Dermis microvascular lymphatic vessel endothelial cell (primary cell): ENCODE measurements at places on chromosomes 12 and 14. TPM values are rescaled to one million over a fixed set of nuclear protein-coding genes. Genes with fewer than 3 reads are reported as not detected.

DNA sequence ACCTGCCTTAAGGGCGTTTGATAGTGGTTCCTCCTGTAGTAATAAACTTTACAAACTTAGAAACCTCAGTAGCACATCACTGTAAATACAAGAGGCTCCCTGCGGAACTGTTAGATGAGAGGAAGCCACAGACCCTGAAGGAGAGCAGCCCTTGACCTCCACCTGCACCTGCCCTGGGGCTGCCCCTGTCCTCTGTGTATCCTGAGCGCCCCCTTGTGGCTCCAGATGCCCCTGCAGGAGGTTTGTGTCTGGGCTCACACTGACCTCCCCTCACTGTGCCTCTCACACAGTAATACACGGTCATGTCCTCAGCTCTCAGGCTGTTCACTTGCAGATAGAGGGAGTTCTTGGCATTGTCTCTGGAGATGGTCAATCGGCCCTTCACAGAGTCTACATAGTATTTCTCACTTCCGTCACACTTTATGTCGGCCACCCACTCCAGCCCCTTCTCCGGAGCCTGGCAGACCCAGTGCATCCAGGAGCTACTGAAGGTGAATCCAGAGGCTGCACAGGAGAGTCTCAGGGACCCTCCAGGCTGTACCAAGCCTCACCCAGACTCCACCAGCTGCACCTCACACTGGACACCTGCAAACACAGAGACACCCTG is 1059.8 kb downstream of the TMEM121 start:
- DNase-seq: no peak

- no peak for DNase-seq
Measured at GRCh38 chr12:53677800-53678148, 1.9 kb upstream of the ATP5MC2 start.

MYO1H gene
- not detected in 2 replicates for total RNA-seq

- no peak for DNase-seq
Measured at GRCh38 chr14:35016568-35016967, 29.5 kb upstream of the FAM177A1 start.

LALBA gene
- total RNA-seq: not detected in 2 replicates

GRCh38 chr12:40192704-40193255 is 32.0 kb upstream of the LRRK2 start:
- no peak for DNase-seq

ACRBP gene
- 0.39 and 0.51 TPM in 2 replicates for total RNA-seq

INTS13 gene
- 18.2 and 22.7 TPM in 2 replicates for total RNA-seq

- no peak for DNase-seq
Measured at GRCh38 chr12:31950088-31950487, 9.1 kb upstream of the RESF1 start.

KLRC1 gene
- total RNA-seq: not detected in 2 replicates

- no peak for DNase-seq
Measured at GRCh38 chr12:65612440-65612839, 211.8 kb upstream of the HMGA2 start.
